Cortex of kidney (tissue), 1 donor: ENCODE measurements at places on chromosomes 1 and 21.

DNA sequence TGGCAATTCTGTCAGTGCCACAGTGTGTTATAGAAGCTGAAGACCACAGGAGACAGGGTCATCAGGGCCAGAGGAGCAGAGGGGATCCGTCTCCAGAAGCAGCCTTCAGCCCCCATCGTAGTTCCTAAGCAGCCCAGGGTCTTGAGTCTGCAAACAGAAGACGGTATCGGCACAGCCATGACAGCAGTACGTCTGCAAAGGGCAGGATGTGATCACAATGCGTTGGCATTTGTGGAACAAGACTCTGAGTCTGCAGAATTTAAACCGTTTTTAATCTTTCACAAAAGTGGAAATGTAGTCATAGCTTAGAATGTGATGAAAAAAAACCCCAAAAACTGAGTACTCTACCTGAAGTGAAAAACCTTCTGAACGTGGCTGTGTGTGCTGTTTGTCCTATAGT lies 44.0 kb upstream of the SCCPDH start:
- no peak for DNase-seq

DNA sequence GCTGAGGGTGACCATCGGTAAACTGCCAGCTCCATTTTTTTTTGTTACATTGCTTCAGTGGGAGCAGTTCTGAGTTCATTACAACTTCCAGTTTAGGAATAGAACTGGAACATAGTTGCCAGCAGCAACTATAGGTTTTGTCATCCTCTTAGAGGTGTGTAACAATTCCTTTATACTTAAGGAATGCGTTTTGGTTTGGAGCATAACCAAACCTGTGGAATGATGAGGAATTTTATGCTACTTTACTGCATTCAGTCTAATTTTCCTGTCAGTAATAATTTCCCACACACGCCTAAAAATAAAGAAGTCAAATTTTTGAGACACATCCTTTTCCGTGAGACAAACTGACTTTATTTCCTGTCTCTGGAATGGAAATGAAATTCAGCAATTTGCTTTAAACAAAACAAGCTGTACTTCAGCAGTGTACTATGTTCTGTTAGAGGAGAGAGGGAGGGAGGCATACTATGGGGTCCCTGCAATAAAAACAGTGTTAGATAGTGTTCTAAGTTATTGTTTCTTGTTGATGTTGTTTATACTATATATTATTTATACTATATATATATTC lies 4.8 kb upstream of the AMPD1 start:
- no peak for DNase-seq

DNA sequence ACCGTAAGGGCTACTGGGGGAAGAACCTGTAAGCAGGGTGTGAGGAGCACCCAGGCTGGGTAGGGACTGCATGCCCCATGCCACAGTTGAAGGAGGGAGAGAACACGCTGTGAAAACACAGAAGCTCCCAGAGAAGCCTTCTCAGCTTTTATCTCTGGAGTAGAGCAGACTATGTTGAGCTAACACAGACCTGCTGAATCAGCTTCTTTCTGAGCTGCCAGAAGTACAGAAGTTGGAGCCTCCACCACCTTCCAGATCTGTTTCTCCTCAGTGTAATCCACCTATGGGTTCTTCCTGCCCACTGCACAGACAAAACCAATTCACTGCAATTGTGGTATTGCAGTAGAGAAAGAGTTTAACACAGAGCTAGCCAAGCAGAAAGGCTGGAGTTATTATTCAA lies 5.4 kb downstream of the YBEY start:
- no peak for DNase-seq

- DNase-seq, result no peak
Observed at GRCh38 chr1:11579506-11579905, 74.7 kb downstream of the FBXO2 start.

DNA sequence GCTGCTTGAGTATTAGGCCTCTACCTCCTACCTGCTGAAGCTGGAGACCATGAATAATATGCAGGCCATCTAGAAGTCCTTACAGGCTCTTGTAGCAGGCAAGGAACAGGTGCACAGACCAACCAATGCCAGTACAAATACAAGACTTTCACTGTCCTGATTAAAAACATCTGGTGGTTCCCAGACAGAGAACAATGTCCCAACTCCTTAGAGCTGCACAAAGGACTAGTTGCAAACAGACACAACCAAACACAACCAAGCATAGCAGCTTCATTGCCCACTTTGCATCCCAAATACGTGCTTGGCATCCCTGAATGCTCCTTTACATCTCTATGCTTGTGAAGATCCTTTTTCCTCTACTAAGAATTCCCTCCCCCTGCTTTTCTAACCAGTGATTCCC lies 98.1 kb upstream of the CXADR start:
- DNase-seq, result no peak
